Naive thymus-derived CD8-positive, alpha-beta T cell (primary cell): ENCODE measurements at places on chromosomes 7 and 10.

DNA sequence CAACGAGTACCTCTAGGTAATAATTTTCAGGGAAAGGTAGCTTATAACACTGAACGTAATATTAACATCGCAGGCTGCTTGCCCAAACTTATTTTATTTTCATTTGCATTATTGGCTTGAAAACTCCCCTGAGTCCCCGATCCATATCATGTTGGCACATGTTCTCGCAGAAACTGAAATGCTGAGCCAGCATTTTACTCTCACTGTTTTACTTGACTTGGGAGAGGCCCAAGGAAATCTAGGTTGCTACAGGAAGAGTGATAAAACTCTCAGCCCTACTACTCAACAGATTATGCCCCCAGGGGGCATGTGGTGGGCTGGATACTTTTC is 183.5 kb upstream of the HABP2 start:
- no peak for DNase-seq

DNA sequence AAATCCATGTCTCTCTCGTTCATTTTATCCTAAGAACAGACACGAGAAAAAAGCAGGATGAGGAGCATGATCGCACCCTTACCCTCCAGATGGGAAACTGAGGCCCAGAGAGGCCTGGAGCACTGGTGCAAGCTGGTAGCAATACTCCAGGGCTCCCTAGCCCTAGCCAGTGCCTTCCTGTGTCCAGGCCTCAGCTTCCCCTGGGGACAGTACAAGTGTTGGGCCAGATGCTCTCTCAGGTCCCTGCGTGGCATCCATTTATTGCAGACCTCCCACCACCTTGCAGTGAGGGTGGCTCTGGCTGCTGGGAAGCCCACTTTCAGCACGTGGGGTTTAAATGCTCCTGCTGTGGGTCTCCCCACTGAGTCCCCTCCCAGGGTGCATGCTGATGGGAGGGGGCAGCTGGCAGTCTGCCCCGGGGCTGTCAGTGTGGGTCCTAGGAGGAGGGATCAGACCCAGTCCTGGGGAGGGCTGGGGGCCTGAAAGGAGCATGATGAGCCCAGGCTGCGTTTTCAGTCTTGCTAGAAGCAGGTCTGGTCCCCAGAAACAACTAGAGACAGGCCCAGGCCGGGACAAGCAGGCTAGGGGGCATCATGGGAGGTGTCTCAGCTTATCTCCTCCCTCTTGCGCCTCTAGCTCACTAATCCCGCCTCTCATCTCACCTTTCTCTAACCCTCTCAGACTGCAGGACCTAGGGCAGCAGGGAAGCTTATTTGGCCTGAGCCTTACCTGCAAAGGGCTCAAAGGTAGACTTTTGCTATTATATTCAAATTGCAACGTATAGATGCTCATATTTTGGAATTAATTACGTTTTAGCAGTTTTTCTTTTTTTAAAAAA is 662 bp upstream of the PPIF start:
- no peak for DNase-seq

DNA sequence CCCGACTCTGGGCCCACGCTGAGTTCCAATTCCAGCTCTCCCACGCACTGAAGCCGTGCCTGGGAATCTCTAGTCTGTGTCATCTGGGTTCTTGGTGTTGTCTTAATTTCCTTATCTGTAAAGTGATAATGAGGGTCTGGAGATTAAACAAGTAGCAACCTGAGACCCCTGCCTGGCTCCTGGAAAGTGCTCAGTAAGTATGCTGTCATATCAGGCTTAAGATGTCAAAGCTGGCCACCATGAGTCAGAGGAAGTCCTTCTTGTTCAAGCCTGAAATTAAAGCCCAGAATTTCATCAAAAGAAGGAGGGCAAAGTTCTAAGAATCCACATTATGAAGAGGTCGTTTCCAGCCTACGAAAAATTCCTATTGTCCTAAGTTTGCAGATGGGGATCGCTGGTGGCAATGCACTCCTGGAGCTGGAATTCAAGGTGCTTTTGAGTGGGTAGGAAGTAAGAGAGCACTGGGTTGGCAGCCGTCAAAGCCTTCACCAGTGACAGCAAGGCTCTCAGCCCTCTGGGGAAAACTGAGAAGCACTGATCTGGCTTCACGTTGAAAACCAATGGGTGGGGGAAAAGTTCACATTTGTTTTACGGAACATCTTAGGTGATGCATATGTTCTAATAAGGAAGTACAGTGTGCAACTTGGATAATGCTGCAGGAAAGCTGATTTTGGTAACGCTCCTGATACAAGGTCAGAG is 50.3 kb upstream of the NCAPG2 start:
- no peak for DNase-seq

DNA sequence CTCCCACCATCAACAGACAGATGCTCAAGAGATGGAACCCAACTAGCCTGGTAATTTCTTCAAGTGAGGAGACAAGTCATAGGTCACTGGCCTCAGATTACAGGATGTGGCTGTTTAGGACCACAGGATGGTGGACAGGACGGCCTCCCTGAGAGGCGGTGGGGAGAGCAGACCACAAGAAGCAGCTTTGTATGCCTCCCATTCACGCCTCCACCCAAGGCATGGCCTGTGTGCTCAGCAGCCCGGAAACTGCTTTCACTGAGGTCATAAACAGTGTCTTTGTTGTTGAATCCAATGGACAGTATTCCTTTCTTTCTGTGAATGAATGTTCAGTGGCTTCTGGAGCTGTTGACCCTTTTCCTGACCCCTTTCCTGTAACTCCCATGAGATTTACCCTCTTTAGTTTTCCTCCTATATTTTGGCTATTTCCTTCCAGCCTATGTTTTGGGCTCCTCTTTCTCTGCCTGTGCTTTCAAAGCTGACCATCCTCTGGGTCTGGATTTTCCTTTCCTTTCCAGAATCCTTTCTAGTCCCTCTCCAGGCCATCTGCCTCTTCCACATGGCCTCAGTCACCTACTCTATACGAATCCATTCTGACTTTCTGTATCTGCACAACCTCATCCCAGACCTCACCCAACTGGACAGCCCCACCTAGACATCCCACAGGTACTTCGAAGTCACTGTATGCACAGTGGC is 32.4 kb upstream of the INPP5F start:
- no peak for DNase-seq

- DNase-seq, result no peak
Observed at GRCh38 chr10:95445223-95445836, 115.8 kb downstream of the SORBS1 start.

- DNase-seq, result no peak
Observed at GRCh38 chr10:29266641-29267040, 22.2 kb upstream of the LYZL1 start.

GRCh38 chr7:140810830-140811556 is 113.7 kb downstream of the BRAF start:
- peak; percentile 72 for DNase-seq

GRCh38 chr7:44536090-44536489 is 5.0 kb downstream of the NPC1L1 start:
- no peak for DNase-seq

- DNase-seq, result no peak
Observed at GRCh38 chr7:114622221-114622620, 207.6 kb downstream of the FOXP2 start.

GRCh38 chr7:116836048-116836447 is 26.3 kb upstream of the CAPZA2 start:
- DNase-seq, result no peak

DNA sequence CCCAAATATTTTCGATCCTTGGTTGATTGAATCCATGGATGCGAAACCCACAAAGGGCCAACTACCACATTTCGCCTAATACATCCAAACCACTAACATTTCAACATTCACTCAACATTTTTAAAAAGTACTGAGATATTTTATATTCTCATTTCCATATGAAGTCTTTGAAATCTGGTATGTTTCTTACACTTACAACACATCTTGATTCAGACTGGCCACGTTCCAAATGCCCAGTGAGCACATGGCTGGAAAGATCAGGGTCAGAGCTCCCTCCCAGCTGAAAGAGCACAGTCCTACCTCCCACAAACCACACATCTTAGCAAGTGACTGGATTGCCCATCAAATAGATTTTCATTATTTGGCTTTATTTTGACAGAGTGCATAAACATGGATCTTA is 18.9 kb downstream of the NCAPG2 start:
- DNase-seq, result no peak

GRCh38 chr10:75498884-75499350 is 67.5 kb downstream of the LRMDA start:
- DNase-seq, result no peak

DNA sequence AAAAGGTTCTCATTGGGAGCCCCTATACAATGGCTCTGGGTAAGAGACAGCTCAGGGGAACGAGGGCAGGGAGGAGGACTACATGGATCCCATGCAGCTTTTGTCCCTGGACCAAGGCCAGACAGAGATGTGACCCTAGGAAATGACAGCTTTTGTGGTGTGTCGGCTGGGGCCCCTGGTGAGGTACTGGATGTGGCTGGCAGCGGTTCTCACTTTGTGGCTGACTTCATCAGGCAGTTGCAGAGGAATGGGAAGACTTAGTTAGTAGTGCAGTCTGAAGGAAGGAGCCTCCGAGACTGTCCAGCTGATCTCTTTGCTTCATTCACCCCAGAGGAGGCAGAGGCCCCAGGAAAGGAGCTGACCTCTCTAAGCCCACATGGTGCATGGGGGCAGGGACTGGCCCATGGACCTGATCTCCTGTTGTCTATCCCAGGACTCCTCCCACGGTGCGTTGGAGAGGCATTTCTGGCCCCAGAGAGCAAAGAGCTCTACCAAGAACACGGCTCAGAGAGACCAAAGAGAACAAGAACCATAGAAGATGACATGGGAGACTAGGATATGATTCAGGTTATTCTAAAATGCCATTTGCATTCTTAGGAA is 202.9 kb downstream of the RPS24 start:
- DNase-seq, result no peak

- DNase-seq, result no peak
Observed at GRCh38 chr7:129359638-129360037, 74.6 kb upstream of the STRIP2 start.

DNA sequence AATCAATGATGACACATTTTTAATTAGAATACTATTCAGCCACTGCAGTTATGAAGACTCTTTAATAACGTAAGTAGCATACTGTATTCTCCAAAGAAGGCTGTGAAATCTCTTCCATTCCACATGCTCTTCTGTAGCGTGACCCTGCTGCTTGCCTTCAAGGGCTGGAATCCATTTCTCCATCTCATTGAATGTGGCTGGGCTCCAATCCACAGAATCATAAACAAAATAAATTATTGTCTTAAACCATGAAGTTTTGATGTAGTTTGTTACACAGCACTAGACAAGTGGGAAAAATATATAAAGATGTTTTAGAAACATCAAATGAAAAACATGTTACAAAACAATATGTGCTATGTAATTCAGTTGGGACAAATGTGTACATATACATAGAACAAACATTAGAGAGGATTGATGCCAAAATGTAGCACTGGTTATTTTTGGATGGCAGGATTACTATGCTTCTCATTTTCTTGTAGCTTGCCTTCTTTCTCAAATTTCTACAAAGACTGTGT is 410.8 kb upstream of the PODXL start:
- DNase-seq, result no peak

DNA sequence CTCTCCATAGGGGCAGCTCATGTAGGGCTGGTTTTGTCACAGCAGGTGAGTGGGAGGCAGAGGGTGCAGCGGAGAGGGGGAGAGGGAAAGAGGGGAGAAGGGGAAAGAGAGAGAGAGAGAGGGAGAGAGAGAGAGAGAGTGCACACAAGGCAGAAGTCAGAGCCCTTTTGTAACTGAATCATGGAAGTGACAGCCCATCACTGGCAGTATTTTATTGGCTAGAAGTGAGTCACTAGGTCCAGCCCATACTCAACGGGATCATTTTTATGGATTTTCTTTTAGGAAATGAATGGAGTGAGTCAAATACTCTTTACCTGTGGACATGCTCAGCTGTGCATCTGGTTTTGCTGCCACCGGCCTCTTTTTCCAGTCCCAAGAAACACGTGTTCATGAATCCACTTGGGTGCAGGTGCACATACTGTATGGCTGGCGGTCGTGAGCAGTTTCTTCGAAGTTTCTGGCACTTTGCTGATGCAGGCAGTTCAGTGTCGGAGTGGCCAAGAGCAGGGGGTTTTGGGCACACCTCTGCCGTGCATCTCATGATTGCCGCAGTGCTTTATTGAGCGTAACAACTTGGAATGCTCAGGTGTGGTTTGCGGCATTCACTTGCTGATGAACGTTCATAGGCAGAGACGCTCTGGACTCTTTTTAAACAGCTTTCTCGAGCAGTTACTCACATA is 40.3 kb downstream of the DOCK1 start:
- no peak for DNase-seq

DNA sequence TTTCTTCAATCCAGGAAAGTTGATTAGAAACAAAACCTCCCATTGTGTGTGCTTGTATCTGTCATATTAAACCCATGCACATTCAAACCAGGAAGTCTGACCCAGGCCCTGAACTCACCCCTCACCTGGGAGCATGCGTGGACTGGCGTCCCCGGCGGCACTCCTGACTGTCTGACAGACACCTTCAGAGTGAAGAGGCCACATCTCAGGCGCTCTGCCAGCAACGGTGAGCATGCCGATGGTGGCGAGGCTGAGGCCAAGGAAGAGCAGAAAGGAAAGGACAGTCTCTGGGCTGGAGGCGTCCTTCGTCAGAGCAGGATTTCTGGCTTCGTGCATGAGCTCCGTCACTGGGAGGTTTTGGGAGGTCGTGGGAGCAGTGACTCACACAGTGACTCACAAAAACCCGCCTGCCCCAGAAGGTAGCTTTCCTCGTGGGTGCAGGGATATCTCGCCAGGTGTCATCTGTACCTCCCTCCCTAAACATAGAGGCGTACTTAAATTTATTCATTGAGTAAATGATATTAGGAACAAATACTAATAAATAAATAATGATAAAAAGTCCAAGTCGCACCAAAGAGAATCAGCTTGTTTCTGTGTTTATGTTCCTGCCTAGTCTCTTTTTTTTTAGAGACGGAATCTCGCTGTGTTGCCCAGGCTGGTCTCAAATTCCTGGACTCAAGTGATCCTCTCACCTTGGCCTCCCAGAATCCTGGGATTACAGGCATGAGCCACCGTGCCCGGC is 13.5 kb downstream of the IQCE start:
- DNase-seq, result no peak

- no peak for DNase-seq
Observed at GRCh38 chr7:22596763-22597400, 96.9 kb upstream of the STEAP1B start.

DNA sequence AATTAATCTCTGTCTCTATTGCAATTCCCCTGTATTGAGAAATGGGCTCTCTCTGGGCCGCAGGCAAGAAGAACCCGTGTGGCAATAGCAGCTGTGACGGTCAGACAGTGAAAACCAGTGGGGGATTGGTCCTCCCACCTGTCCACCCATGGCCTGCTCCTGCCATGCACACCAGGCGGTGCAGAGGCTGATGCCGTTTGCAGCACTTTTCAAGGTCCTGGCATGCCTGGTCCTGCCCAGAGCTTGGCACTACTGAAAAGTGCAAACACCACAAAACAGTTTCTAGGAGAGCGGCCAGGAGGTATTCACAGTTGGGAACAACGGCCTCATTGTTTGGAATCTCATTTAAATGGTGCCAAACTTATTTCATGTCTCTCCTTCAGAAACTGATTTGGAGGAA is 41.5 kb downstream of the PSPH start:
- DNase-seq, result no peak

DNA sequence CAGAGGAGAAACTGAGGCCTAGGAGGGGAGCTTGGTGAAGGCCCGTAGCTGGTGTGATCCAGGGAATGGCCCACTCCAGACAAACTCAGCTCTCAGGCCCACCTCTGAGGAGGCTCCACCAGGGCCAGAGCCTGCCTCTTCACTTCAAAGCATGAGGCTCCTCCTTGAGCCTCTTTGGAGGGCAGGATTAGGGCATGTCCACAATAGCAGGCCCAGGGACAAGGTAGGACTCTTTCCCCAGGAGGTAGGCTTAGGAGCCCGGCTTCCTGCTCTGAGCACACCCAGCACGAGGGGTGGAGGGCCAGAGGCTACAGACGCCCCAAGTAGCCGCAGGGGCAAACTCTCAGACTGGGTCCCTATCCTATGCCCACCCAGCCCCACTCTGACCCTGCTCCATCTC is 164.6 kb upstream of the ZMIZ1 start:
- no peak for DNase-seq
